ENCODE measurements at places on chromosomes 1 and 21.

GRCh38 chr1:18530587-18531502, 50.1 kb downstream of the KLHDC7A start:
- peak; percentile 6 for DNase-seq

DNA sequence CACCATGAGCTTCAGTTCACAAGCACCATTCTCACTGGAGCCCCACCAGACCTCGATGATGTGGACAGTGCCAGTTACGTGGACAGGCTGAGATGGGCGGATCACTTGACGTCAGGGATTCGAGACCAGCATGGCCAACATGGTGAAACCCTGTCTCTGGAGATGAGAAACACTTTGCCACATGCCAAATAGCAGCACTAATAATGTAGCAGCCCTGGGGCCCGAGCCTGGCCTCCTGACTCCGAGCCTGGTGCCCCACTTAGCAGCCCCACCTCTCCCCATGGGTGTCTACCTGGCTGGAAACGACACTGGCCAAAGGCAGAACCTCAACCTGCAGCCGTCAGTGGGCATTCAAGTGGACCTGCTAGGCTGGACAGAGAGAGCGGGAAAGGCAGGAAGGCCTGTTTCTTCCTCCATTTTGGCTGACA, 129.1 kb downstream of the TOMM20 start:
- no peak for DNase-seq

DNA sequence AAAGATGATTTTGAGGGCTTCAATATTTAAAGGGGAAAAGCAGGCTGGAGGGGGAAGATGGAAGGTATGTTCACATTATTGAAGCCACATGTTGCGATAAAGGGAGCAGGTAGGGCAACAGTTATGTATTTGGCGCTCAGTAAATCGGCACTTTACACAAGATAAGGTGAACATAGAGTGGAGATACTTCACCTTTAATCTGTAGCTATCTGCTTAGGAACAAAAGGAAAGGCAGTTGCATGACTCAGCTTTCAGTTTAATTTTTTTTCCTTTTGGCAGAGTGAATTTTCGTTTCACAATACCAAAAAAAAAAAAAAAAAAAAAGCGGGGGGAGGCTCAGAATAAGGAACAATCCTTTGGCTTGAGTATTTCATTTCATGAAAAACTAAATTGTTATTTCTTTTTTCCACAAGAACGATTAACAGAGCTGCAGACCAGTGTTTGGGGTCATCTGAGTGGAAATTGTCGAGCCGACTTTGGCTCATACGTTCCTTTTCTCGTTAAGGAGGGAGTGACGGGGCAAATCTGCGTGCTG, 1.1 kb upstream of the COQ8A start:
- peak; percentile 56 for DNase-seq

DNA sequence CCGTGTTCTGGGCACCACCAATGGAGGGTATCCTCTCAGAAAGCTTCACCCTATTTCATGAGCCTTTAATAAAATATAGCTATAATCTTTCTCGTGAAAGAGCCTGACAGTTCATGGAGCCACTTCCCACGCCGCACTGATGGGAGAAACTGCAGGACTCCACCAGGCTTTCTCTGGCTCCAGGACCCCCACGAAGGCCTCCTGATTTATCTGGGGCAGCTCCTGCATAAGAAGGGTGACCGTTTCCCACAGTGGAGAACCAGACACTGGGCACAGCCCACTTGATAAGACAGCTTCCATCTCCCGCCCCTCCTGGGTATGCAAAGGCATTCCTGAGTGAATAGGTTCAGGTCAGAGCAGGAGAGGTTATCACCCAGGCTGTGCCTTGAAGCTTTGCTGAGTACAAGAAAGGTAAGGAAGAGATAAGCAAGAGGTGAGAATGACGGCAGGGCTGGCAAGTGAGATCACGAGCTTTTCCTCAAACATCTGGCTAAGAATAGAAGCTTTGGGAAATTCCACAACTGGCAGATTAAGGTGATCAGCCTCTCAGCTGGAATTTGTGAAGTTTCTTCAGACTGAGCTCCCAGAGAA, 499.8 kb downstream of the KIF26B start:
- DNase-seq, result no peak

GRCh38 chr1:111938123-111938522, 51.3 kb downstream of the KCND3 start:
- DNase-seq, result no peak

DNA sequence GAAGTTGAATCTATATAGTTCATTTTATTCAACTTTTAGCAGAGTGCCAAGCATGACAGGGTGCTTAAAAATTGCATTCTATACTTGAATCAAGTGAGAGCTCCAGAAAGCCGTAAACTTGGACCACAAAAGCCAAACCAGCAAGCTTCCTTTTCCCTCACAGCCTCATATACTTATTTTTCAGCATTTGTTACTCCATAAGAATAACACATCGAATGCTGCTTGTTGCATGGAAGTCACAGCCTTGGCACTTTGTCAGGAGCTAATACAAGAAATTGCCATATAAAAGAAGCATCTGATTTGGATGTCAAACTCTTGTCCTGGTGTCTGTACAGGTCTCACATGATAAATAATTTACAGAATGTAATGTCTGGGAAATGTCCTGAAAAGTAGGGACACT, 87.4 kb downstream of the PLXNA2 start:
- no peak for DNase-seq

GRCh38 chr1:101363891-101364318, 127.1 kb downstream of the S1PR1 start:
- DNase-seq, result no peak

DNA sequence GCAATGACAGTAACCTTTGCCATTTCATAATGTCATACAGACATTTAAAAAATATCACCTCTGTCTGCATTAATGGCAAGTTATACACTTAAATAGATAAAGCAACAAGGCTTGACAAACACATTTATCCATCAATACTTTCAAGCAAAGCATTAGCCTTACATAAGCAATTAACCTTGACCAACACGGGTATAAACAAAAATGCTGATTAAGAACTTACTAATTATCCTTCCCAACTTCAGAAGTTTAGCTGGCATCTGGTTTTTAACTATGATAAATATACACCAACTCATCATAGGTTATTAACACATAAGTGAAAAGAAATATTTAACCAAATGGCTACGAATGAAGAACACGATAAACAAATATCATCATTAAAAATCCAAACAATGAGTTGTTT, 188.5 kb downstream of the SMYD3 start:
- no peak for DNase-seq

DNA sequence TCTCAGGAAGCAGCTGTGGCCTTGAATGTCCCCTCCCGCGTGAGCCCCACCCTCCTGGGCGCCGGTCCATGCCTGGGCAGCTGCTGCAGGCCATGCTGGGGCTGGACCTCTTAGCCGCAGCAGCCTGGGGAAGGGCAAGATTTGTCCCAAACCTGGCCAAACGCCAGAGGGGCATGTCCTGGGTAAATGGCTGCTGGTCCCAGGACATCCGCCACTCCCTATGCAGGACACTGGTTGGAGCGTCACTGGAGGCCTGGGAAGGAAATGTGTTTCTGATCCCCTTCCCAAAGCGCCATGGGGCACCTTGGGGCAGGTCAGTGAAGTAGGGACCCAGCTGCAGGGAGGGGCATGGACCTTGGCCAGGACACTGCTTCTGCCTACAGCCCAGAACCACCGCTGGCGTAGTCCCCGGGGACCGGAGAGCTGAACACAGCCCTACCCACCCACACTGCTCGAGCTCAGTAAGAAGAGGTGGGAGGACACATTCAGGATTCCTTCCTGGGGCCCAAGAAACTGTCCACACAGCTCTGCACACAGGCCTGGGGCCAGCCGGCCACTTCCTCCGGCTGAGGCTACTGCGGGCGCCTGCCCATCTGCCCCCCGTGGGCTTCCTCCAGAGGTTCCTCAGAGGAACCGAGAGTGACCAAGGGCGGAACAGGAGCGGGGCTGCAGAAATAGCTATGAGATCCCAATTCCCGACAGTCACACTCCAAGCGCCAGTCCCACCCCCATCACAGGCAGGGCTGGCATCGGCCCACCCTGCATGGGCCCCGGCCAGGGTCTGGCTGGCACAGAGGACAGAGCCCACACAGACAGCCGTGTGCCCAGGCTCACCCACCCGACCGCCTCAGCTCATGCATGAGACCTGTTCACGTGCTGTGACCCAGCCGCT, 10.8 kb upstream of the PLEKHG5 start:
- peak; percentile 41 for DNase-seq

GRCh38 chr1:48031676-48032075, 34.5 kb upstream of the TRABD2B start:
- DNase-seq, result no peak

DNA sequence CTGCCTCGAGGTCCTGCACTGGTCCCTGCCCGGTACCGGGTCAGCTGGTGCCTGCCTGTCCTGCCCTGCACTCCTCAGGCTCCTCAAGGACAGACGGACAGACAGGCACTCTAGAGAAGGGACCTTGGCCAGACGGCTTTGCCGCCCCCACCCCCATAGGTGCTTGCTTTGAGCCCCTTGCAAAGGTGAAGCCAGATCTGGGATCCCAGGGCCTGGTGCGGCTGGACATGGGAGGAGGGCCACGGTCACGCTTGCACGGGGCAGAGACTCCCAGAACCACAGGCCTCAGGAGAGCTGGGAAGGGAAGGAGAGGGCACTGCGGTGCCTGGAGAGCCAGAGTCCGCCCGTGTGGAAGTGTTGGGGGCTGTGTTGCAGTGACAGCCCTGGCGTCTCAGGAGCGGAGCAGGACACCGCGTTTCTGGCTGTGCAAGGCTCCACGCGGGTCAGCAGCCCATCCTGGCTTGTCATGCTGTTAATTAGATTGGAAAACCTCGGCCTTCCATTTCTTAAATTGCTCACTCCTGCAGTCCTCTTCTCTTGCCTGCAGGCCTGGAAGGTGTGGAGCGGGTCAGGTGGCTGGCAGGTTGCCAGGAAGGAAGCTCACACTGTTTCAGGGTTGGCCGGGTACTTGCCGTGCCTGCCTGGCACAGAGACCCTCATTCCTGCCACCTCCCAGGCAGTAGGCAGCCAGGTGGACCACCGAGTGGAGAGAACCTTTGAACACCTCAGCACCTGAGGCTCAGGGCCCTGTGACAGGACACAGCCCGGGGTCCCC, 16.3 kb downstream of the COL18A1 start:
- no peak for DNase-seq

- no peak for DNase-seq
Measured at GRCh38 chr1:151858886-151859665, 5.6 kb upstream of the THEM5 start.

DNA sequence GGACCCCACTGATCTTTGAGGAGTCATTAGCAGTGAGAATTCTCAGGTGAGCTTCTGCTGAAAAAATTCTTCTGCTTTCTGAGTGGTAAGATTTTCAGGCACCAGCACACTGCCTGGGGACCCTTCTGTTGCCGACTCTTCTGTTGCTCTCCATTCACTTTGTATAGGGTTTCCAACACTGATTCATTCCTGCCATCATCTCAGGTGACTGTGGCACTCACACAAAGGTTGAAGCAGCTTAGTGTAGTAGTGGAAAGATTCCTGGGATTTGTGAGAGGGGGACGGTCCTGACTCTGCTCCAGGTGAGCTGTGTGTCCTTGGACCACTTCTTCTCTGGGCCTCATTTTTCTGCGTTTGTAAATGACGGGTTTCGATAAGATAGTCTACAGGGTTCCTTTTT, 9.4 kb downstream of the UTP11 start:
- DNase-seq, result no peak

- DNase-seq, result no peak
Measured at GRCh38 chr1:225709101-225709500, 56.2 kb upstream of the ENAH start.

DNA sequence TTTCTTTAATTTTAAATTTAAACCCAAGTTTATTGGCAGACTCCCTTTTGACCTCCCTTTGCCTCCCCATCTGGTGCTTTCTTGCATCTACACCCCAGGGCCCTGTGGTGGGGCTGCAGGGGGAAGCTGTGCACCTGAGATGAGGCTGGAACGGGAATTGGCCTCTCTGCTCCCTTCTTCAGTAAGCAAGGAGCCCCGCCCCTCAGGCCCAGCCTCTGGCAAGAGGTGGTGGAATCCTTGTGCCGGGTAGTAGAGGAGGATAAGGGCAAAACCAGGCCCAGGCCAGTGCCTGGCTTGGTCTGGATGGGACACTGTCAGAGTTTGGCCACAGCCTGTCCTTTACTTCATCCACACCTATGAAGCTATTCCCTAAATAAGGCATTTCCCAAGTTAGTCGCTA, 25.1 kb downstream of the ATP8B2 start:
- DNase-seq, result no peak

GRCh38 chr1:92476071-92476631, 10.6 kb downstream of the GFI1 start:
- DNase-seq, result no peak

DNA sequence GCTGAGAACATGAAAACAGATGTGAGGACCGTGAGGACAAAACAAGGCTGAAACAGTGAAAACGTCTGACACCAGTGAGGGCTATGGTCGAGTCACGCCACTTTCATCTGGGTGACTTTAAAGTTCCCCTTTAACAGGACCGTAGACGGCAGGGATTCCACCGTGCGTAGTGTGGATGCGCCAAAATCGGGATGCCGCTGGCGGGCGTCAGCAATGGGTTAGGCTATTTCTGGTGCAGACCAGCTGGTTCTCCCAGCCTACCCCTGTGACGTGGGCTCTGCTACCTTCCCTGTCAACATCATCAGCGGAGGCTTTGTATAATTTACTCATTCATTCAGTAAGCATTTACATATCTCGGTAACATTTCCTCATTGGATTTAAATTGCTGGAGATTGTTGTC, 246.6 kb upstream of the AJAP1 start:
- DNase-seq, result no peak

GRCh38 chr1:159947942-159948341, 2.5 kb upstream of the IGSF9 start:
- no peak for DNase-seq

DNA sequence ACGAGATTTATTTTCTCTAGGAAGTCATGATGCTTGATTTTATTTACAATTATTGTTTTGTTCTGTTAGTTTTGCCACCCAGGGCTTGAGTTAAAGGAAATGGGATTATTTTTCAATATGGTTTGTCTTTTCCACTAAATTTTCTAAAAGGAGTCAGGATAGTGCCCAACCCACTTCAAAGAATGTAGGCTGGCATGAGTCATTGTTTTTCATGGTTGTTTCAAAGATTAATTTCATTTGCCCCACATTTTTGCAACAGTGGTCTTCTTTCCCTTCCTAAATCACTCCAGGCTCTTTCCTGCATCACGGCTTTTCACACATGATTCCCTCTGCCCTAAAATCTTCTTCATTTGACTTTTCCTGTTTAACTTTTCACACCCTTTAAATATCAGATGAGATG, 2.5 kb downstream of the SLAMF6 start:
- peak; percentile 7 for DNase-seq

DNA sequence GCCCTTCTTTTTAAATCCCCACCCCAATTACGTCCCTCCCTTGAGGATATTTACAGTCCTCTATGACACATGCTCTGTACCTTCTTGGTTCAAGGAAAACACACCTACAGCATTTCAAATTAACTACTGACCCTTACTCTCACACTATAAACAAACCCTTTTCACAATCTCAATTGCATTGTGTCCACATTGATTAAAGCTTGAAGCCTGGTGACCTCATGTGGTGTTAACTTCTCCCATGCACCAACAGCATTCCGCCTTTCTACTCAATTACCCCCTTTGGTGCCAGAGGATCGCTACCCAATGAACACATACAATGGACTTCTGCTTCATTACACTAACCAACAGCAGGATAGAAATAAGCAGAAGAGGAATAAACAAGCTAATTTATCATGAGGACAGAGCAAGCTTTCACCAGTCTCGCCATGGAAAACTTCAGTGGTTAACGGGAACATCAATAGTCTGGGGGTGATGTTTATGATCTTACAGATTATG, 15.2 kb downstream of the WLS start:
- no peak for DNase-seq

Measured in RPMI7951 (cell line).